KBM-7 (cell line): ENCODE measurements at places on chromosomes 3 and 15.

DNA sequence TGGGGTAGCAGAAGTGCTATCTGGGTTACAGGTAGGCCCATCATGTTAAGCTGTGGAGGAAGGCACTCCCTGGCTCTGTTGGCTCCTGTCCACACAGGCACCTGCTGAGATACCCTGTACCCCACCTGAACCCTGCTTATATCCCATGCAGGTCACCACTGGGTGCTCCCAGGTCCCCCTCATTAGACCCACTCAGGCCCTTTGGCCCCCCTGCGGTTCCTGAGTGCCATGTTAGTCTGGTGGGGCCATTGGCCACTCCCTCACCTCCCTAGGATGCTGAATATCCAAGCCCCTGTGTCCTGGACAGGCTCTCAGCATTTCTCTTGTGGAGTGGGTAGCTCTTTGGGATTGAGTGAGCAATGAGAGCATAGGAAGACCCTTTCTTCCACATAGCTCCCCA lies 128.2 kb downstream of the EPHB1 start:
- no peak for DNase-seq

- no peak for DNase-seq
Observed at GRCh38 chr15:40151991-40152390, 8.9 kb upstream of the BUB1B start.

DNA sequence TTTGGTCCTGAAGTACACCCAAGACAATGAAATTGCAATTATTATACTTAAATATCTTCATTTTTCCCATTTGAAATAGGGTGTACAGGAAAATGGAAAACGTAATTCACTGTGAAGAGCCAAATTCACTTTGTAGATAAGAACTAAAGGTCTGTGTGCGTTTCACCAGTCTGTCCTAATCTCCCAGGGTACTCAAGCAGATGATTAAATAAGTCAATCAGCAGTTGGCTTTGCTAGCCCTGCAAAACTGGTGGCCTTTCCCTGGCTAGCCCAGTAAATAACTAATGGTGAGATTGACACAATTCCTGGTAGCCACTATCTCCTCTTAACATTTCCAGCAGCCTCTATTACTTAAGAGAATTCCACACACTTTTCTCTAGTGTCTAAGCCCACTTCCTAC lies 389.3 kb downstream of the TBL1XR1 start:
- DNase-seq = no peak

DNA sequence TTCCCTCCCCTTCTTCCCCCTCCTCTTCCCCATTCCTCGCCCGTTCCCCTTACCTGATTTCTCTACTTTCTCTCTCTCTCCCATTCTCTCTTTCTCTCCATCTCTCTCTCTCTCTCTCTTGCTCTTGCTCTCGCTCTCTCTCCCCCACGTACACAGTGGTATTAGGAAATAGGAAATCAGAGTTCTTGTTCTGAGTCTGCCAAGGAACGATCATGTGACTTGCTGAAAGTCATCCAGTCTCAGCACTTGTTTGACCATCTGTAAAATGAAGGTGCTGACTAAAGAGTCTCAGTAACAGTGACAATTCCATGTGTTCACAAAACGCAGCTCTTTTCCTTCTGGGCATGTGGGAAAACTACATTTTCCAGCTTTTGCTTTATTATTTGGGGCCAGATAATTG lies 445.0 kb upstream of the TGFBR2 start:
- no peak for DNase-seq

DNA sequence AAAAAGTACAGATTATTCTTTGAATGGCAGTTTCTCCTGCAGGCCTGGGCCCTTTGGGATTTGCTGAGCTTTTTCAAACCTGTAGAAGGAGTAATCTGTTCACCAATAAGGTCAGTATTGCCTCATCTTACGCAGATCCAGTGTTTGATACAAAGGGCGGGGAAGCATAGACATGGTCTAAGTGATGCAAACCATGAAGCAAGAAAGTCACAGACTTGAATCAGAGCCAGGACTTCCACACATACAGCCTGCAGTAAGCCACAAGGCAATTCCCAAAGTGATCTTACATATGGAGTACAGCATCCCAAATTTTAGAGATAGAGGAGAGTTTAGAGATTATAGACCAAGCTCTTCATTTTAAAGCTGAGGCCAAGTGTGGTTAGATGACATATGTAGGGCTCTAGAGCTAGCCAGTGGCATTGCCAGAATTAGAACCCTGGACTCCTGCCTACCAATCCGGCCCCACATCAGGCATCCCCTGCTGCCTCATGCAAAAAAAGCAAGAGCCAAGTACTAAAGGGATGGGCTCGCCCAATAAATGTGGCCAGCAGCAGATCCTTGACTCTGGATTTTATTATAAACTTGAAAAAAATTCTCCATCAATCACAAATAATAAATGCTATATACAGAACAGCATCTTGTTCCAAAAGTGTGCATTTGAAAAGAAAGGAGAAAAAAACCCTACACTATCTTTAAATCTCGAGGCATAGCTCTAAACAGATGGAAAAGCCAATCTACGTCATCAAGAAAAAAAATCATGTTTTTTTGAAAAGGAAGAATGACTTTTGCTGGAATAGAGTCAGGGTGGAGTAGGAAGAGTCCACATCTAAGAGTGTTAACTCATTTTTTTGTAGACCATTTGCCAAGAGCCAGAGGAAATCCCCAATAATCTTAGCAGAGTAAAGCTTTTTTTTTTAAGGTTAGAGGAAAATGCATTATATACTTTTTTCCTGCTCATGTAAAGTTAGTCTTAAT lies 24.0 kb downstream of the ABI3BP start:
- DNase-seq = no peak

- no peak for DNase-seq
Observed at GRCh38 chr15:87573534-87573933, 683.0 kb downstream of the NTRK3 start.

DNA sequence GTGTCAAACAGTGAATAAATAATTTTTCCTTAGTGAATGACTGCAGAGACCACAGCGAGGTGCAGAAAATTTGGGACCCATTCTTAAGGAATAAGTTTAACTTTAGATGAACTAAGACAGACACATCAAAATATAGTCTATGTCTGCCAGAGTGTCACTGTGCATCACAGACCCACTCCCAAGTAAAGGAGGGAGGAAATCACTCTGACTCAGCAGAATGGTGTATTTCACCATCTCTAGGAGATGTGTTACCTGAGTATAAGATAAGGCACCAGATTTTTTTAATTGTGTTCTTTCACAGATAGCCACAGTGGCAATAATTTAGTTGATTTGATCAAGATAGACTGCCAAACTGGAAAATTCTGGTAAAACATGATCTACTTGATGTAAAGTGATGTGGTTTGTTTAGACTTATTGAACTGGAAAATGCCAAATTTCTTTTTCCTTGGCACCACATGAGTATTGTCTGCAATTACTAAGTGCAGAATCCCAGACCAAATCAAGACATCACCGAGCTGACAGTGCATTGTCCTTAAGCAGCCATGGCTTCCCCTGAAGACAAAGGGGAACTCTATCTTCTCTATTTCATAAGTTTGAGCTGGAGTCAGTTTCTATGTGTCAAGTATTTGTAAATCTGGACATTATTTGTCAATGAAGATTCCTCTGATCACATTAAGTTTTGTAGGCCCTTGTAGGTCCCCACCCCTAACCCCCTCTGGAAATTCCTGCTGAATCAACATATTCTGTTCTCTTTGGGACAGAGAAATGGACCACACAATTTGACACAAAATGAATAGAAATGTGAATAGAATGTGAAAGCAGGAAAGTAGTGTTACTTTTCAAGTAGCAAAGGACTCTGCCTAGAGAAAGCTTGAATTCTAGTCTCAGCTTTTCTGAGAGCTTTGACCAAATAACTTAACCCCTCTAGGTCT lies 47.6 kb downstream of the TIPARP start:
- no peak for DNase-seq

- no peak for DNase-seq
Observed at GRCh38 chr3:188338086-188338485, 184.1 kb downstream of the LPP start.

DNA sequence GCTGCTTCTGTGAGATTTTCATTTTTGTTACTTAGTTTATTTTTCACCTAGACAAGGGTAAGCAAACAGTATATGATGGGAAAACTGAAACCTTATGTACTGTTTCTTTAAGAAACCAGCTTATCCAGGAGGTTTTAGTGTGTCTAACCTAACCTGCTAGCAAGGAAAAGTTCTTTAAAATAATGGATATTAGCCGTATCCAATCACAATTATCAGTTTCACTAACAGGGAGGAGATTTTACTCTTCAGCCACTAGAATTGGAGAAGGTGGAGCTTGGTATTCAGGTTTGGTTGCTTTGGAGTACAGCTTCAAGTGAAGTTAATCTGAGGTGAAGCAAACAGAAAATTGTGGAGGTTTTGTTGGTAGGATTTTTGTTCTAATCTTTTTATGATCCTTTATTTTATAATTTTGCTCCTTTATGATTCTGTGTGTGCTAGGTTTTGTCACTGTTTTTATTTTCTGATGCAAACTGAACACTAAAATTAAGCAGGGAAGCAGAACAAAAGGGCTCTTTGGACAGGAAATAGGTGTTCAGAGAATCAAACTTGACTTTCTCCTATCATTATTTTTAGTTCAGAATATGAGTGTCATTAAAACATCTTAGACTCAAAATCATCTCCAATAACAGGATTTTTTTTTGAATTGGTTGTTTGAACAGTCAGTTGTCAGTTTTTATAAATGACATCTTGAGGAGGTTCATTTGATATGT lies 13.0 kb downstream of the ZFAND6 start:
- DNase-seq = peak; percentile 98

- no peak for DNase-seq
Observed at GRCh38 chr3:8822141-8822540, 52.7 kb upstream of the OXTR start.

DNA sequence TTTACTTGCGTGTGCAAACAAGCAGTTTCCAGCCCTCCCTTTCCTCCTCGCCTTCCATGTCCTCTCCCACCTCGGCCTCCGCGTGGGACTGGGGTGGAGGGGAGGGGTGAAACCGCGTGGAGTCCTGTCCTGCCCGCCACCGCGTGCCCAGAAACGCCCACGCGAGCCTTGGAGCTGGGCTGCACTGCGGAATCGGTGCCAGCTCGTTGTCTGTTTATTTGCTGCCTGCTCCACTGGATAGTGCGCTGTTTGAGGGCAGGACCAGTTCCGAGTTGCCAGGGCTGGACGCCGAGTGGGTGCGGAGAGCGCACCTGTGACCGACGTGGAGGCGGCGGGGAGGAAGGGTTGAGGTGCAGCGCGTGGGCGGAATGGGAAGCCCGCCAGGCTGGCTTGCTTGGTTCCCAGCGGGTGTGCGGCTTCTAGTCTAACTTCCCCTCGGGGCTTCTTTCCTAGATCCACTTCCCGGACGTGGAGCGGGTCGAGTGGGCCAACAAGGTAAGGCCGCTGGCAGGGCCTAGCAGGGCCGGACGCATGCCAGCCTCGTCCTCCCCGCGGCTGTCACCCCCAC lies 17.3 kb downstream of the ESYT3 start:
- no peak for DNase-seq

- DNase-seq = no peak
Observed at GRCh38 chr15:100341239-100341749, 481 bp downstream of the ADAMTS17 start.

DNA sequence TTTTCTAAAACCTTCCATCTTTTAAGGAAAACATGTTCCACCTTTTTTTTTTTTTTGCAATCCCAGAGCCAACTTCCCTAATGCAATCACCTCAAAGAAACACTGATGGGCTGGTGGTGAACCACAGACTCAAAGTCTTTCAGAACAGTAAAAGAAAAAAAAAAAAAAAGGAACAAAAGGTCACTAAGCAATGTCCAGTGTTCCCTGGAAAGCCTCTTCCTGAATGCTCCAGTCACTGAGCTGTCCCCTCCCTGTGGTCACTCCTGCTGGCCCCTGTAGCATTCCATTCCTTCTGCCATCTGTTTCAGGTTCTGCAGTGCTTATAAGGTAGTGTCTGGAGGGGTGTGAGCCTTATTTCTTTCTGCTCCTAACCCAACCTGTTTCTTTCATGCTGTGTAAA lies 53.3 kb downstream of the AAGAB start:
- DNase-seq = peak; percentile 75

- peak; percentile 92 for DNase-seq
Observed at GRCh38 chr3:185744997-185745843, 79.6 kb downstream of the IGF2BP2 start.
